Stimulated activated CD4-positive, alpha-beta T cell treated with anti-CD3 and anti-CD28 coated beads, Interleukin-4, amount 100 ng/mL, for 4 hours (primary cell): ENCODE measurements at places on chromosomes 6 and 20.

- DNase-seq: no peak
Measured at GRCh38 chr6:95120984-95121383, 456.4 kb upstream of the MANEA start.

GRCh38 chr6:134666125-134666524 is 283.8 kb downstream of the ALDH8A1 start:
- no peak for DNase-seq

DNA sequence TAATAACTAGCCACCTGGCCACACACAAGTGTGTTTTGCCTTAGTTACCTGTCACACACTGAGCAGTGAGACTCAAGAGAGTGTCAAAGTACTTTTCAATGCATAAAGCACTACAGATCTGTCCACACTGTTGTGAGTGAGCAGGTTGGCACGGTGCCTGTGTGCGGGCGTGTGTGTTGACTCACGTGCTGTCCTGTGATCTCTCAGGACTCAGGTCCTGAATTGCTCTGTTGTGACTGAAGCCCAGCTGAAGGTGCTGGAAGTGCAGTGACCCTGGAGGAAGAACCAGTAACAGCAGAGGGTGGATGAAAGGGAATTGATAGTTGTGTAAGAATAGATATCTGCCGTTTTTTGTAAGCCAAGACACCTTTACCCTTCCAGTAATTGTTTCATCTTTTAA is 18.3 kb downstream of the SLC16A10 start:
- DNase-seq: peak; percentile 20

DNA sequence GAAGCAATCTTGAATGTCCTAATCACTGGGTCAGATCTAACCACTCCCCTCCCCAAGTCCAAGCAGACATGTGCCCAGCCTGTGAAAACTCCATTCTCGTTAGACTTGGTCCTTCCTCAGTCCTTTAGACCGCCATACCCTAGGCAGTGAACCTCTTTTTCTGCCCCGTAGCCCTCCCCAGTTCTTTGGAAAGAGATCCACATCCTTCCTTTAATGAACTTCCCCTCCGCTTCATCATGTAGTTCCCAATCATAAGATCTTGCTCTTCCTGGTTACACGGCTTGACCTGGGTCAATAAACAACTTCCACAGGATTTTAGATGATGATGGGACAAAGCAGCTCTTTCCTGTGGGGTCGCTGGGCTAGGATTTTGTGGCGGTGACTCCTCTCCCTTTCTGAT is 9.6 kb downstream of the AHCY start:
- no peak for DNase-seq

- no peak for DNase-seq
Measured at GRCh38 chr6:39496915-39497314, 174.4 kb upstream of the KCNK16 start.

DNA sequence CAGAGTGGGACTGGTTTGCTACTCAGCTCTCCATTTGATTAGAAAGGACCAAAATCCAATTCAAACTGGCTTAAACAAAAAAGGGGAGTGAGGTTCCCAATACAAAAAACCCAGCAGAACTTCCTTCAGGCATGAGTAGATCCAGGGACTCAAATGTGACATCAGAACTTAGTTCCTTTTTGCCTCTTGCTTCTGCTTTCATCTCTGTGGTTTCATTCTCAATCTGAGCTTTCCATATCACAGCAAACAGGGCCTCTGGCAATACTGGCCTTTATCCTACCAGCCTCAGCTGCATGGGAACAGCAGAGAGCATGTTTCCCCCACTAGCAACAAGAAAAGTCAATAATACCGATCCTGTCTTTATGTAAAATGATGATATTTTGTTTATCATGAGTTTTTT is 28.6 kb upstream of the PRELID3B start:
- DNase-seq: no peak
